ENCODE measurements at places on chromosomes 12 and 14. TPM values are rescaled to one million over a fixed set of nuclear protein-coding genes. Genes with fewer than 3 reads are reported as not detected.

Gene RFX4
- not detected for total RNA-seq

Gene REP15
- total RNA-seq: 3.4 TPM

Gene BBOF1
- total RNA-seq: 2.4 TPM

Gene ADAMTS20
- not detected for total RNA-seq

Gene SELPLG
- total RNA-seq: 0.34 TPM

Gene C3AR1
- total RNA-seq: 0.14 TPM

Gene RTRAF
- total RNA-seq: 230 TPM

Gene SERPINA3
- total RNA-seq: not detected
